ENCODE measurements at places on chromosomes 2 and 18.

DNA sequence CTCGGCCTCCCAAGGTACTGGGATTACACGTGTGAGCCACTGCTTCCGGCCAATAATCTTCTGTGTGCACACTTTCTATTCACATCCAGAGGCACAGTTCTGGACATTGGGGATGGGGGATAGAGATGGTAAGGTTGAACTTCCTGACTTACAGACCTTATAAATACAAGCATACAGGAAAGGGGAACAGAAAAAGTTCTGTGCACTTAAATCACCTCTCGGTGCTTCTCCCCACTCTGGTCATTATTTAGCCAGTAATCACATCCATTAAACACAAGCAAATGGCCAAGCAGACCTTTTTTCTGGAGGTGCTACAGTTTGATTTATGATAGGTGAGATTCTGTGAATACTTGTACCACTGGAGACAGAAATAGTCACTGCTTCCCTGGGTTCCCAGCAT, 110.6 kb downstream of the CRIM1 start:
- DNase-seq = no peak

- no peak for DNase-seq
Measured at GRCh38 chr2:11438555-11439080, 27.3 kb downstream of the E2F6 start.

DNA sequence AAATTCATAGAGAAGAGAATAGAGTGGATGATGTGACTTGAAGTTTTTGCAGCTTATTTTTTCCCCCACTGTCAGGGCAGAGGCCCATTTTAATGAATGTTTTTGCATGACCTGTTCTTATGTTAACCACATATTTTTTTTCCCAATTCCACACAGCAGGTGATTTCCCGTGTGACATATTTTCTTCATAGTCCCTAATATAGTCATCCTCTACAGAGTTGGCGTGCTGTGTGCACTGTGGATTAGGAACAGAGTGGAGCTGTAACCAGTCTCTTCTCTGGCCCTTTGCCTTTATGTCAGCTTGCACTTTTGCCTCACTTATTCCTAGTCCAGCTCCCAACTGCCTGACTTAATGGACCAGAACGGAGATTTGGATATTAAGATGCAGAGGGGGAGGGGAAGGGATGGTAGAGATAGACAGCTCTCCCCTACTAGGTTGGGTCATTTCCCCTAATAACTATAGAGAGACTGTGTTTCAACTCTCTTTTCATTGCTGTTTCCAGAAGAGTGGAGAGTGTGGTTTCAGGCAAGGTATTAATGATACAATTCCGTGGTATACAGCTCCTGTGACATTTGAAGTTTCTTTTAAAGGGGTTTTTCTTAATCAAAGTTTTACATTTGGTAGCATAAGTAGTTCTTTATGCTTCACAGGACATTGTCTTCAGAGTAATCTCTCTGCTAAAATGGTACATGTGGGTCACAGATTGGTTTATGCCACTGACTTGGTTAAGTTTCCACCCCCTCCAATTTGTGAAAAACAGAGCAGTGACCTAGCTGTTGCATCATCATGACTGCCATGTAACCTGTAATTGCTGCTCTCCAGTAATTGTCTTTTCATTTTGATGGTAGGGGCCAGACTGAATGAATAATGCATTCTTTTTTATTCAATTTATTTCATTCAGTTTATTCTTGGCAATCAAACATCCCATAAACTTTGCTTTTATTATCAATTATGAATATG, 161.3 kb downstream of the HAUS1 start:
- DNase-seq = no peak

DNA sequence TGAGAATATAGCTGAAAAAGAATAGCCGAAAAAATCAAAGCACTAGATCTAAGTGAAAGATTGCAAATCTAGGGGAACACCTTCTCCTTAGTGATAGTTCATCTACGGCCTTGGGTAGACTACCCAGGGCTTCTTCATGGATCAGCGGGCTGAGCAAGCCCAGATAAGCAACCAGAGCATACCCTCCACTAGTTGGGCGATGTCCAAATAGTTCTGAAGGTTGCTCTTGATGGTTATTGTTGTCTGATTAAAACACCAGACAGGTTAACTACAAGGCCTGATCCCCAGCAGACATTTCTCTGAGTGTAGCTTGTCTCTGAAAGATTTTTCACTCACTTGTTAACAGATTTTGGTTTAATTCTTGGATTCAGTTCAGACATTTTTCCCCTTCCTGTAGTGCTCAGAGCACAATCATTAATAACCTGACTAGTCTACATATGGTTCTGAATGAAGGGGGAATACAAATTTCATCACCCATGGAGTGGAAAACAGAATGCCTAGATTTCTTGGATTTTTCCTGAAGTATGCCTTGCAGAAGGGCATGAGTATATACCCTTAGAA, 99.6 kb downstream of the BABAM2 start:
- DNase-seq = no peak

GRCh38 chr2:232609607-232610006, 23.8 kb upstream of the EFHD1 start:
- DNase-seq = no peak

DNA sequence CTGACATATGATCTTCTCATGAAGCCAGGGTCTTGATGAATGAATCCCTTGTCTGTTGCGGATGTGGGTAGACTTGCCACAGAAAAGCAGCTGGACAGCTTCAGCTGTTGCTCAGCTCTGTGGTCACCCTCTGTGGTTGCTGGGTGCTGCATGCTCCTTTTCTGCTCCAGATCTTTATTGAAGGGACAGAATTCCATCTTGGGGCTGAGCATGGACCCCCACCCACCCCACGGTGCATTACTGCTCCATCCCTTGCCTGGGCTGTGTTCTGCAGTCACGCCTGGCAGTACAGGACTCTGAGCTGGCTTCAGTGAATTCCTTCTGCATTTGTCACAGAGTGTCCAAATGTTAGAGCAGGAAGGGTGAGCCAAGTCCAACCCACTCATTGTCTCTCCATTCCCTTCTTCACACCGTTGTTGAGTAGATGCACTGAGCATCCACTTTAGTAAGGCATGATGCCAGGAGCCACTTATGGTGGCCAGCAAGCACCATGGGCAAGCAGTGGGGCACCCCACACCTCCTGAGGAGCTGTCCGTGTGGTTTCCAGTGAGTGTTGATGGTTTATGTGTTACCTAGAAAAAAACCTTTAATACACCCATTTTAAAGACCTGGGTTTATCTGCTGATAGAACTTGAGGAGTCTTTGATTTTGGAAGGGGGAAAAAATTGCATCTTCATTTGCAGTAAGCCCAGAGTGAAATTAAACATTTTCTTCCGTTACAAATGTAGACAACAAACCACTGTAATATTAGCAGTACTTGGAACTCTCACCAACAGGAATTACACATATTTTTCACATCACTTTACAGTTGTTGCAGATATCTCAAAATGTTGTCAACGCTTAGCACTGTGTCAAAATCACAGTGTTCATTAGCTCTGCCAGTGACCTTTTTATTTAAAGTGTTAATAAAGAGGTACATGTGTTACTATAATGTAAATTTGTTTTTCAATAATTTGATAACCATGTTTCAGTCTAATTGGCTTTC, 14.7 kb upstream of the ITGB6 start:
- no peak for DNase-seq

- DNase-seq = no peak
Measured at GRCh38 chr2:52698408-52698807, 1069.2 kb upstream of the CHAC2 start.

GRCh38 chr2:119134775-119135174, 23.8 kb downstream of the C1QL2 start:
- DNase-seq = no peak

DNA sequence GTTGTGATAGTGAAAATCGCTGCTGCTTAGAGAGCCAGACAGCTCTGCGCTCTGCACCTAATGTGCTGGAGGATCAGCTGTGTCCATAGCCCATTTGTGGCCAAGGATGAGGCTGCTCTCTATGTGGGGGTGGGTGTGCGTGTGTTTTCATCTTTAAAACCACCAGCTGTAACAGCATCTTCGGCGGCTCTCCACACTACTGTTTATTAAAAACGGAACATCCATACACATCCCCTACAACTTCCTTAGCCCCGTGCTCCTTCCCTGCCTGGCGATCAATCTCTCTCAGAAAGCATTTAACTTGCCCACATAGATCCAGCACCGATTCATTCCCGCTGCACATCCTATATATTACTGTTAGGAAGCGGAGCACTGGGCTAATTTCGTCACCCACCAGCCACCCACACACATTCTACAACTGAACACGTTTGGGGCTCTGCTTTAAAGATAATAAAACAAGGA, 1.6 kb downstream of the CELF4 start:
- no peak for DNase-seq

DNA sequence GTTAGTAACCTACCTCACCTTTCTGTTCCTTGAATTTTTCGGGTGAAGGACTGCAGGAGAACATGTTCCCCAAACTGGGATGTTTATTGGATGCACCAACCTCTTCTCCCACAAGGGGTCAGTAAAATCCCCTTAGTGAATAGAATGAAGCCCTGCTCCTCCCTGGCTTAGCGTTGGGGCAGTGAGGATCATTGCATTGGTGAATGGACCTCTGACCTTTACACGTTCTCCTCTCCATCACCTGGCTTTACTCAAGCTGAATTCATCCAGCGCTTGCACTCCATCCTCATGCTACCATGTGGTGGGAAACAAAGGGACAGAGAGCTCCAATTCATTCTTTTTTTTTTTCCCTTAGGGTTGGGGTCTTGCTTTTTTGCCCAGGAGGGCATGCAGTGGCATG, 157.2 kb downstream of the MIB1 start:
- DNase-seq = no peak

- no peak for DNase-seq
Measured at GRCh38 chr2:232434091-232434490, 21.9 kb upstream of the ALPI start.

All from Right ventricle myocardium inferior (tissue), 1 donor.